Stomach (tissue), 19 donors: ENCODE measurements at places on chromosomes 5 and 9. TPM values are rescaled to one million over a fixed set of nuclear protein-coding genes. Genes with fewer than 3 reads are reported as not detected.

DNA sequence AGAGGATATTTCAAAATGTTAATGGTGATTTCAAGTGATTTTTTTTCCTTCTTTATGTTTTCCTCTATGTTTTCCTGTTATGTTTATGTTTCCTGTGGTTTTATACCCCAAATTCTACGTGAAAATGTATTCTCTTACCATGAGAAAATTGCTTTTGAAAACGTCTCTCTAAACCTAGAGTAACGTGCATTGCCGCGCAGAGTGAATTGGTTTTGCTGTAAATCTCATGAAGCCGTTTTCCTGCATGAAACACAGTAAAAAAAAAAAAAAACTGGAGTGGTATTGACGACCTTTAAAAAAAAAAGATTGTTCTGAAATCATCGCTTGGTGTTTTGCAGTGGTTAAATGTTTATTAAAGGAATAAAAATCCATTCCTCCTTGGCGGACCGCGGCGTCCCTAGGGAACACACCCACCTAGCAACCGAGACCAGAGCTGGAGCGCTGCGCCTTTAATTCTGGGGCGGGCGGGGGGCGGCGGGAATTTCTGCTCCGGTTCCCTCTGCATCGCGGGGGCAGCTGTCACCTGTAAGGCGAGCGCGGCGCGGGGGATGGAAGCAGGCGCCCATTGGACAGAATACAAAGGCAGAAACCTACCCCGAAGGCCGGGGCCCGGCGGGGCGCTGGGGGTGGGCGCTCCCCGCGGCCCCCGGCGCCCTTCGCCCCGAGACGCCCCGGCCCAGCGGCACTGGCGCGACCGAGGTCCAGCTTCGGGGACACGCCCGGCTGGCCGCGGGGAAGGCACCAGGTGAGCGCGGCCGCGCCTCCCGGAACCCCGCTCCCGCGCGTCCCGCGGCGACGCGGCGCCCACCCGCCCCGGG lies at the start of gene SOWAHA:
Gene SOWAHA, plus strand, starts transcription at position 522 of the 818 bp plus-strand sequence. CDS start 320 bp downstream, outside the sequence.
- peak; percentile 84 for DNase-seq
- H3K4me1 ChIP-seq = peaks cover 18% of the 10 kb centered on the region
- H3K27me3 ChIP-seq = peaks cover 5% of the 10 kb centered on the region
- no peaks in the 10 kb centered on the region for H3K36me3 ChIP-seq

GRCh38 chr5:154794525-154795234 lies 39.5 kb downstream of the LARP1 start:
- H3K4me1 ChIP-seq = peaks cover 19% of the 10 kb centered on the region
- no peak overlapping the region for H3K4me3 ChIP-seq
- no peak for DNase-seq
- H3K27me3 ChIP-seq = no peaks in the 10 kb centered on the region

GRCh38 chr9:89598926-89599325 lies 5.9 kb upstream of the GADD45G start:
- H3K4me3 ChIP-seq = no peak overlapping the region
- no peak for DNase-seq
- H3K36me3 ChIP-seq = no peaks in the 10 kb centered on the region
- H3K4me1 ChIP-seq = peaks cover 9% of the 10 kb centered on the region
- H3K27ac ChIP-seq = no peak overlapping the region
- H3K27me3 ChIP-seq = no peaks in the 10 kb centered on the region

DNA sequence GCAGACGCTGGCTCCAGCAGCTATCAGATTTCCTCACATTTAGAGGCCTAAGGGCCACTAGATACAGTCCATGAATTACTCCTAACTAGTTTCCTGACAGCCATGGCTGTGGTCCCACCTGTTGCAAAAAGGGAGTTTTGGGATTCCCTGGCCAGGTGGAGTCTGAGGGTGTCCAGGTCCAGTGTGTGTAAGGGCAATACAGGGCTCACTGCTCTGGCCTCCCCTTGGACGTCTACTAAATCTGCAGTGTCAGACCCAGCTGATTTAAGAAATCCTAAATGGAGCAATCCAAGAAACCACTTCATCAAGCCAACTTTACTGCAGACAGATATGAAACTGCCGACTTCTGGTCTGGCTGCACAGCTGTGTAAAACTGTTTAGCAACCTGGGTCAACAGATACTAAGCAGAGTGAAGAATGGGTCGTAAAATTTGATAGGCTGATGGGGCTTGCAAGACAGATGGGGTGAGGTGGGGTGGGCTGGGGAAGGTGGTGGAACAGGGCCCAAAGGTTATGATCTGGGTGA lies 116.4 kb downstream of the GADD45G start:
- no peak overlapping the region for H3K27ac ChIP-seq
- H3K27me3 ChIP-seq = no peaks in the 10 kb centered on the region
- H3K4me1 ChIP-seq = no peaks in the 10 kb centered on the region
- no peaks in the 10 kb centered on the region for H3K36me3 ChIP-seq

GRCh38 chr9:10268531-10269485 lies 344.0 kb downstream of the PTPRD start:
- DNase-seq = peak; percentile 67
- no peaks in the 10 kb centered on the region for H3K27me3 ChIP-seq
- no peaks in the 10 kb centered on the region for H3K36me3 ChIP-seq
- H3K27ac ChIP-seq = no peak overlapping the region
- no peaks in the 10 kb centered on the region for H3K4me1 ChIP-seq

GRCh38 chr5:171421331-171422262 lies 2.1 kb downstream of the FGF18 start:
- H3K4me3 ChIP-seq = no peak overlapping the region
- H3K4me1 ChIP-seq = peaks cover 32% of the 10 kb centered on the region
- no peaks in the 10 kb centered on the region for H3K27me3 ChIP-seq
- H3K27ac ChIP-seq = peak overlapping the region; percentile 68

DNA sequence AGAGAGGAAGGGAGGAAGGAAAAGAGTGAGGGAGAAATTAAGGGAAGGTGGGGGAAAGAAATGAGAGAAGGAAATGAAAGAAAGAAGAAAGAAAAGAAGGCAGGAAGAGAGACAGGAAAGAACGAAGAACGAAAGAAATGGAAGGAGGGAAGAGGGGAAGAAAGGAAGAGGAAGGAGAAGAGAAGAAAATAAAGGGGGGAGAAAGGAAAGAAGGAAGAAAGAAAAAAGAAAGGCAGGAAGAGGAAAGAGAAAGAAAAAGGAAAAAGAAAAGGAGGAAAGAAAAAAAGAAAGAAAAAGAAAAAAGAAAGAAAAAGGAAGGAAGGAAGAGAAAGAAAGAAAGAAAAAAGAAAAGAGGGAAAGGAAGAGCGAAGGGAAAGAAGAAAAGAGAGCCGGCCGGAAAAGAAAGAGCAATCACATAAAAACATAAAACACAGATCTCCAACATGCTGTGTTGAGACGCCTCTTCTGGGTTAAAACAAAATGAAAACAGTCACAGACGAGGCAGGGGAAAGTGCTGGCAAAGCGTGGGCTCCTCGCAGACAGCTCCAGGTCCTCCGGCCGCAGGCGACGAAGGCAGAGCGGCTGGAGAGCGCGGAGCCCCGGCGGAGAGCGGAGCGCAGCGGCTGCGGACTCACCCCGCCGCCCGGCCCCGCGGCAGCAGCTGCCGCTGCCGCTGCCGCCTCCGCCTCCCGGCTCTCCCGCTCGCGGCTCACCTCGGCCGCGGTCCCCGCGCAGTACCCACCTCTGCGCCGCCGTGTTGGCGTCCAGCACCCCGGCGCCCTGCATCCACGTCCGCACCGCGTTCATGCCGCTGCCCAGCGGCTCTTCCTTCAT lies 896 bp downstream of the EBF1 start:
- H3K4me3 ChIP-seq = peak overlapping the region; percentile 50
- H3K4me1 ChIP-seq = peaks cover 57% of the 10 kb centered on the region
- peak overlapping the region; percentile 62 for H3K27ac ChIP-seq
- no peak for DNase-seq
- H3K27me3 ChIP-seq = peaks cover 5% of the 10 kb centered on the region
- H3K36me3 ChIP-seq = no peaks in the 10 kb centered on the region

GRCh38 chr5:80759866-80760577 lies 105.2 kb upstream of the DHFR start:
- H3K4me1 ChIP-seq = no peaks in the 10 kb centered on the region
- peaks cover 12% of the 10 kb centered on the region for H3K36me3 ChIP-seq
- H3K27ac ChIP-seq = no peak overlapping the region

GRCh38 chr5:27511061-27511460 lies 472.7 kb upstream of the CDH9 start:
- H3K36me3 ChIP-seq = no peaks in the 10 kb centered on the region
- no peak for DNase-seq
- no peaks in the 10 kb centered on the region for H3K4me1 ChIP-seq
- H3K27ac ChIP-seq = no peak overlapping the region

GRCh38 chr5:159787837-159788236 lies 128.4 kb upstream of the ADRA1B start:
- DNase-seq = no peak
- peaks cover 7% of the 10 kb centered on the region for H3K4me1 ChIP-seq
- H3K36me3 ChIP-seq = no peaks in the 10 kb centered on the region
- H3K27ac ChIP-seq = peak overlapping the region; percentile 53
- no peak overlapping the region for H3K4me3 ChIP-seq

DNA sequence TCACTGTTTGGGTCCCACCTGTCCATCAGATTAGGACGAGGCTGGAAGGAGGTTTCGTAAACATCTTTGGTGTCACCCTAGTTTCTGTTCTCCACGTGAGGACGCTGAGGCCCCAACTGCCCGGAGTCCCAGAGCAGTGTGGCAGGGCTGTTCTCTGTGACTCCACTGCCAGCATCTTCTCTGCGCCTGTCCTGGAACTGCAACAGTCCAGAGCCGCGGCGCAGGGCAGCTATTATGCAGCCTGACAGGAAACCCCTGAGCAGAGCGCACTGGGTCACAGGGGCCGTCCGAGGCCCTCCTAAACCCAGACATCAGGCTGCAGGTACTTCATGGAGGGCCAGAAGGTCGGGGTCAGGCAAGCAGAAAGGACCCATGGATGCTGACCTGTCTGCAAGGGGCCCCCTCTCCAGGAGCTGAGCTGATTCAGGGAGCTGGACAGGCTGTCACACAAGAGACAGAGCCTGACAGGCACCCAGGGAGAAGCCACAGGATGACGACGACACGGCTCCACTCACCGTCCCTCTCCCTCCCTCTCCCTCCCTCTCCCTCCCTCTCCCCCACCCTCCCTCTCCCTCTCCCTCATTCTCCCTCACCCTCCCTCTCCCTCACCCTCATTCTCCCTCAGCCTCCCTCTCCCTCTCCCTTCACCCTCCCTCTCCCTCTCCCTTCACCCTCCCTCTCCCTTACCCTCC lies 31.7 kb downstream of the DBH start:
- DNase-seq = no peak
- H3K27ac ChIP-seq = no peak overlapping the region
- H3K36me3 ChIP-seq = no peaks in the 10 kb centered on the region
- no peak overlapping the region for H3K4me3 ChIP-seq
- no peaks in the 10 kb centered on the region for H3K4me1 ChIP-seq

DNA sequence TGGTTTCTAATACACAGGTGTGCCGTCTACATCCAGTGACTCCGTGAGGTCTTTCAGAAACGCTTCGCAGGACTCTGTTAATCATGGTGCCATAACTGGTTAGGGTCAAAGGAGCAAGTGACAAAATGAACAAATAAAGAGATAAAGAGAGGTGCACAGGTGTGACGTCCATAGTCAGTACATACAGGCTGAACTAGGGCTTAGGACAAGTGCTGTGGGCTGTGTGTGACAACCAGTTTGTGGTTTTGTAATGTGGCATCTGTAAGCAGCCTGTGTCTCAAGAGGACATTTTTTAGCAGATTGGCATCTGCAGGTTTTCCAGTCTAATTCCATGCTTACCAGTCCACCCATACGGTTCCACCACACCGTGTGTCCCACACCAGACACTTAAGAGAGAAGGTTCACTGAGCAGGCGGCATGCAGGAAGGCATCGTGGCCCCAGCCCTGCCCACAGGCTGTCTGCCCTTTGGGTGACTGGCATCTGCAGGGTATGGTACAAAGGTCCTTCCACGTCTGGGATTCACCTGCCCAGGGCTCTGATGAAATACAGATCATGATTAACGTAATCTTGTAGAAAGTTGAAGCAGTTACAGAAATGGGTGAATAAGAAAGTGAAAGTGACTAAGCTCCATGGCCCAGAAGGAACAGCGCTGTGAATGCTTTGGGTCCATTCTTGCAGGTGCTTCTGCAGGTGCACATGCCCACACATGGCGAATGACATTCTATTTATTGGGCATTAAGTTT lies 26.9 kb downstream of the SRD5A1 start:
- no peak overlapping the region for H3K4me3 ChIP-seq
- H3K27ac ChIP-seq = no peak overlapping the region
- DNase-seq = no peak
- no peaks in the 10 kb centered on the region for H3K4me1 ChIP-seq
- H3K36me3 ChIP-seq = peaks cover 52% of the 10 kb centered on the region

GRCh38 chr9:71626395-71626794 lies 141.9 kb downstream of the CEMIP2 start:
- H3K27ac ChIP-seq = no peak overlapping the region
- no peaks in the 10 kb centered on the region for H3K27me3 ChIP-seq
- no peak overlapping the region for H3K4me3 ChIP-seq

DNA sequence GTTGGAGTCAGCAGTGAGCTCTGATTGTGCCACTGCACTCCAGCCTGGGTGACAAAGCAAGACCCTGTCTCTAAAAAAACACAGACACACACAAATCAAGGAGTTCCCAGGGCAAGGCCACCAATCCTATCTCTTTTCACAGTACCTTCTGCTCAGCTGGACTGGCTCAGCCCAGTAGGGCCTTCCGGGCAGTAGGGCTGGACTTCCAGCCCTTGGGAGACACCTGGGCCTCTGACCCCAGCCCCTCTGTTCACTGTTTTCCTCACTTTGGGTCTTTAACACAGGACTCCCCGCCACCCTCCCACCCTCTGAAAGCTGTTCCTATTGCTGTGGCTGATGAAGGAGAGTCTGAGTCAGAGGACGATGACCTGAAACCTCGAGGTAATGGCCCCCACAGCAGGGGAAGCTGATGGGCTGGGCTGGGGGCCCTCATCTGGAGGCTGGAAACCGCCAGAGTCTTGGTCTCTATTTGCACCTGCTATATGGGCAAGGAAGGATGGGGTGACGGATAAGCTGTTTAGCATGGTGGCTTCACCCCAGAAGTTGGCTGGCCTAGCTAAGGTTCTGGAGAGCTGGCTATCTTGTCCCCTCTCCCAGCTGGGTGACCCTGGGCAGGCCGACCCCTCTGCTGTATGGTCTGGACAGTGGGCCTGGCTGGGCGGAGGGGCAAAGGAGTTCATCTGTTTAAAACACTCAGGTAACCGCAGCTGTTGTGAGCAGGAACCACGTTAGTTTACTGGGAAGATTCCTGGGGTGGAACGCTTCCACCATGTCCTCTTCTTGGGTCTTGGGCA lies 25.6 kb downstream of the USP20 start:
- H3K36me3 ChIP-seq = peaks cover 90% of the 10 kb centered on the region
- no peak overlapping the region for H3K27ac ChIP-seq
- H3K4me3 ChIP-seq = no peak overlapping the region
- DNase-seq = no peak
- no peaks in the 10 kb centered on the region for H3K27me3 ChIP-seq

DNA sequence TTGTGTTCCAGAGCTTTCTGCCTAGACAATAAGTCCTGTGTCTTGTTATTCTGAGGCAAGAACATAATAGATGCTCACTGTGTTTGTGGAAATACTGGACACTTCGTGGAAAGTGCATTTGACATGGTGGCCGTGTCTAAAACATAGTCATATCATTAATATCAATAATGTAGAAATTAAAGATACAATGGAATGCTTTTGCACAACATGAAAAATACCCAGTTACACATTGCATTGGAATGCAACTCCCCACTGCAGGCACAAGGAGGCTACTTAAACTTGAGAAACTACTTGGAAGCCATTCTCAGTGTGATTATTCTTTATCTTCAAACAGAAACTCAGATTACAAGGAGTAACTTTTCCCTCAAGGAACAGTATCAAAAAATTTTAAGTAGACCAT lies 145.3 kb upstream of the ZNF462 start:
- H3K4me3 ChIP-seq = no peak overlapping the region
- no peak for DNase-seq
- H3K27ac ChIP-seq = no peak overlapping the region
- no peaks in the 10 kb centered on the region for H3K36me3 ChIP-seq
- no peaks in the 10 kb centered on the region for H3K27me3 ChIP-seq

The SOHLH1 gene
- not detected for total RNA-seq

The PTCD2 gene
- total RNA-seq = 1.3 TPM

The SH3RF2 gene
- 45.9 TPM for total RNA-seq

The GGTA1 gene
- total RNA-seq = 7.0 TPM

The CDK7 gene
- 5.8 TPM for total RNA-seq

The QSOX2 gene
- total RNA-seq = 13.0 TPM
